SK-N-SH treated with all-trans-retinoic acid at 6 μM for 48 hours (cell line): ENCODE measurements at places on chromosomes 5 and 9.
A peak's percentile ranks its signal among the peaks of the same experiment; 100 is the strongest.

DNA sequence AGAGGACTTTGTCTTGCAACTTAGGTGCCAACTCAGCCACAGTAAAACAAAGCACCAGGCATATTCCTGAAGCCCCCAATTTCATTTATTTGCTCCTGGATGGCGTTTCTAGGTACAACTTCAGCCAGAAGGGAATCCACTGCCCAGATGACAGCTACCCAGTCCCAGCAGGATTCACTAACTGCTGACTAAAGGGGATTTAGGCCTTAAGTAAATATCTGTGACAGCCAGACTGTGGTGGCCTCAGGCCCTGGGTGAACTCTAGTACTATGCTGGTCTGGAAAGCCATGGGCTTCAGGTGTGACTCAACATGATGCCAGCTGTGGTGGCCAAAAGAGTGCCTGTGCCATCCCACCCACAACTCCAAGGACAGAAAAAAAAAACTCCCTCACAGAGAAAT is 396.1 kb upstream of the CCNG1 start:
- ATAC-seq: no peak

DNA sequence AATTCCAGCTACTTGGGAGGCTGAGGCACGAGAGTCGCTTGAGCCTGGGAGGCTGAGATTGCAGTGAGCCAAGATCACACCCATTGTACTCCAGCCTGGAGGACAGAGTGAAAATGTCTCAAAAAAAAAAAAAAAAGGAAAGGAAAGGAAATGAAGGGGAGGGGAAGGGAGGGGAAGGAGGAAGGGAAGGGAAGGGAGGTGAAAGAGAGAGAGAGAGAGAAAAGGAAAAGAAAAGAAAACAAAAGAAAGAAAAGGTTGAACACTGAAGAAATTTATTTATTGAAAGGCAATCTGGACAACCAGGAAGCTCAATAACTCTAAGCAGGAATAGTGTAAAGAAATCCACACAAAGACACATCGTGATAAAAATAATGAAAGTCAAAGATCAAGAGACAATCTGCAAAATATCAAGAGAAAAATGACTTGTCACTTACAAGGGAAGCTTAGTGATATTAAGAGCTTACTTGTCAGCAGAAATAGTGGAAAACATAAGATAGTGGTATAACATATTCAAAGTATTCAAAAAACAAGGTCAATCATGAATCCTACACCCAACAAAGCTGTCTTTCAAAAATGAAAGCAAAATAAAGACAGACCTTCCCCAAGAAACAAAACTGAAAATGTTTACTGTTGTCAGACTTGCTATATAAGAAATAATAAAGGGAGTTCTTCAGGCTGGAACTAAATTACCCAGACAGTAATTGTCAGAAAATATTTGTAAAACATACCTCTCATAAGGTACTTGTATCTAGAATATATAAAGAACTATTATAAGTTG is 10.9 kb upstream of the RIMOC1 start:
- ATAC-seq: no peak

DNA sequence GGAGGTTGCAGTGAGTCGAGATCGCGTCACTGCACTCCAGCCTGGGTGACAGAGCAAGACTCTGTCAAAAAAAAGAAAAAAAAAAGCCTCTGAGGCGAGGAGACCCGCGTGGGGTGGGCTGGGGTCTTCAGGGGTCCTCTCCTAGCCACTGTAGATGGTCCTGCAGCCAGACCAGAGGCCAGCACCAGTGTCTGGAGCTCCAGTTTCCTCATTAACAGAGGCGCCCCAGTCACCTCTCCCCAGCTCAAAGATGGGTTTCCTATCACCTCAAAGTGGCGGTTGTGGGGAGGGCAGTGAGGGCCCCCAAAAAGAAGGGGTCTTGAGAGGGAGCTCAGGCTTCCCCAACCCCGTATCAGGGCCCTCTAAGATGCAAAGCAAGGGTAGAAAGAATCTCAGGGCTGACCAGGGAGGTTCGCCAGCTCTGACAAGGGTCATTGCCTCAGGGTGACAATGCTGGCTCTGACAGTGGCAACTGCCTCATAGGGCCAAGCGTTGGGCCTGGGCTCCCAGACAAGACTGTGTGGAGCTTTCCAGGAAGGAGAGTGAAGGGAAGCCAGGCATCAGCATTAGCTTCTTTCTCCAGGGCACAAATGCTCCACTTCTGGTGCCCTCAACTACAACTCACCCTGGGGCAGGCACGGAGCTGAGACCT is 15.0 kb downstream of the STK10 start:
- peak; percentile 30; the same call in 1 of the 3 replicates for ATAC-seq

DNA sequence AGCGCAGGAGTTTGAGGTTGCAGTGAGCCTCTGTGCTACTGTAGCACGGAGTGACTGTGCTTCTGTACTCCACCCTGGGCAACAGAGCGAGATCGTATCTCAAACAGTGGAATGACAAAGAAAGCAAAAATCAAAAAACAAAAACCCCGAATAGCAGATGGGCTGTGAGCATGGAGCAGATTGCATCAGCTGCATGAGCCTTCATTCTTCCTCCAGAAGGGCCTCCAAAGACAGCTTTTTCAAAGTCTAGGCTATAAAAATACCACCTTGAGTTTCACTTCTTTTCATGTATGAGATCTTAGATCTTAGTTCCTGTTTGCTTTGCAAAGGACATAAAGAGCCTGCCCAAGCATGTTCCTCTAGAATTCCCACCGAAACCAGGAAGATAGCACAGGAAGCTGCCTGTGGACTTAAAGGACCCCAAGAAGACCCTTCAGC is 15.0 kb upstream of the HSPB3 start:
- ATAC-seq: no peak

- no peak for ATAC-seq
These were observed 4.5 kb downstream of the BRD9 start for GRCh38 chr5:887947-888637.

GRCh38 chr9:116604251-116604650 is 82.9 kb upstream of the TRIM32 start:
- no peak for ATAC-seq

GRCh38 chr5:149886692-149887470 is 57.7 kb downstream of the PDE6A start:
- ATAC-seq: no peak; the same call in 2 of the 3 replicates
